ENCODE measurements at places on chromosomes 7 and 10. TPM values are rescaled to one million over a fixed set of nuclear protein-coding genes. Genes with fewer than 3 reads are reported as not detected.

GRCh38 chr7:26369593-26369992 is 77.9 kb downstream of the SNX10 start:
- H3K27me3 ChIP-seq: no peaks in the 10 kb centered on the region
- no peak overlapping the region for H3K4me3 ChIP-seq
- peak; percentile 70 for DNase-seq
- no peak overlapping the region for H3K27ac ChIP-seq
- no peaks in the 10 kb centered on the region for H3K36me3 ChIP-seq

DNA sequence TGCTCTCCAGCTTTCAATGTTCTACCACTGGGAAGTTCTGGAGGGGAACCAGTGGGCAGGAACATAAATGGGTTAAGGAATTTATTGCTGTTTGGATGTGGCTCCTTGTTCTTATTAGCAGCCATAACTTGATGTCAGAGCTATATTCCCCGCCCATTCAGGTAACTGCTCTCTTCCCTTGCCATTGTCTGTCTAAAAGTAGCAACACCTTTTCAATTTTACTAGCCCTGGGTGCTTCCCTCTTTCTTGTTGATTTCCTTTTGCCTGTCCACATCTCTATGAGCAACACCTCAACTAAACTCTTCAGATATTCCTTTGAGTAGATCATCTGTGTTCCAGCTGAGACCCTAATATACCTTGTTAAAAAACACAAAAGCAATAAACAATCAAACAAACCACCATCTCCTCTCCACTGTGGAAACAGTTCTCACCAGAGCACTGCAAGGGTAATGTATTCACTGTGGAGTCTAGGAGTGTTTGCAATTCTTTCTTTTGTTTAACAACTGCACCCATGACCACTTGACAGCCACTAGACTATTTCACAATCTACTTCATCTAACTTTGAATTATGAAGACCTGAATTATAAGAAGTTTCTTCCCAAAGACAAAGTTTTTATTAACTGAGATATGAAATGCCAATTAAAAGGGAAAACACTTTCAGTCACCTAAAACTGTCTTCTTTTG is 436.7 kb downstream of the IPMK start:
- H3K27me3 ChIP-seq: no peaks in the 10 kb centered on the region
- no peaks in the 10 kb centered on the region for H3K36me3 ChIP-seq
- no peak overlapping the region for H3K27ac ChIP-seq
- H3K4me1 ChIP-seq: 0 out of 2 replicates have a peak, but pooled peaks cover 4% of the 10 kb centered on the region

DNA sequence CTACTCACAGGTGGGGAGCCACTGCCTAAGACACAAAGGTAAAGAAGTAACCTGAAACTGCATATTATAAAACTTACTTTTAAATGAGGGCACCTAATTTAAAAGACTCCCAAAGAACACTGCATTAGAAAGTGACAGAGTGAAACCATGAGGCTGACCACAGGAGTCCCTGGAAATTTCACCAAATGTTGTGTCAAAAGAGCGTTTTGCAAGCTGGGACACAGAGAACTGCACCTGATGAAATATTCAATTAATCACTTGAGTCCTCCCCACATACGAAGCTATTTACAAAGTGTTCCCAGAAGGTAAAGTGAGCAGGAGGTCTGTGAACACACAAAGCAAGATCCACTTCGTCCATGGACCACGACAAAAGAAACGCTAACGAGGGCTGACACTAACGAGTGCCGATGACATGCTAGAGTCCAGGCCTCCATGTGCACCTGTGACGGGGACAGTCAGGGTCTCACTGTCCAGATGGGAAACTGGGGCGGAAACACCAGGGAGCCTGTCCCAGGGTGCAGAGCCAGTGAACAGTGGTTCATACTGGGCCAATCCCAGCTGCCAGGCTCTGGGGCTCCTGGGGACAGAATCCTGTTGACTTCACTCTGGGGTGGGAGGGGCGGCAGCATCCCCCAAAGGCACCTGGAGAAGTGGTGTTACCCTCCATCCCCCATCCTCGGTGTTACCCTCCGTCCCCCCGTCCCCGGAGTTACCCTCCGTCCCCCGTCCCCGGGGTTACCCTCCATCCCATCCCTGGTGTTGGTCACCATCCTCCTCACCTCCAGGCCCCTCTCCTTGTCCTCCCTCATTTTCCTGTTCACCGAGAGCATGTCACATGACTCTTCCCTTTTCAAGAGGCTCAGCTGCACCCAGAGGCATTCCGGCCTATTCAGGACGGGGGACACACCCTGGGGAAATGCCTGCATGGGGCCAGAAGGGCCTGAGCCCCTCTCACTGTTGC is 63.4 kb downstream of the DIP2C start:
- H3K4me1 ChIP-seq: peaks cover 12% of the 10 kb centered on the region
- no peaks in the 10 kb centered on the region for H3K27me3 ChIP-seq
- no peak overlapping the region for H3K4me3 ChIP-seq
- no peak for DNase-seq
- H3K27ac ChIP-seq: peak overlapping the region; percentile 78
- H3K36me3 ChIP-seq: no peaks in the 10 kb centered on the region

- H3K4me3 ChIP-seq: peak overlapping the region; percentile 20
- DNase-seq: peak; percentile 34
- H3K27me3 ChIP-seq: no peaks in the 10 kb centered on the region
- H3K4me1 ChIP-seq: peaks cover 48% of the 10 kb centered on the region
- no peaks in the 10 kb centered on the region for H3K36me3 ChIP-seq
Observed at GRCh38 chr7:148847815-148848734, 36.0 kb downstream of the EZH2 start.

DNA sequence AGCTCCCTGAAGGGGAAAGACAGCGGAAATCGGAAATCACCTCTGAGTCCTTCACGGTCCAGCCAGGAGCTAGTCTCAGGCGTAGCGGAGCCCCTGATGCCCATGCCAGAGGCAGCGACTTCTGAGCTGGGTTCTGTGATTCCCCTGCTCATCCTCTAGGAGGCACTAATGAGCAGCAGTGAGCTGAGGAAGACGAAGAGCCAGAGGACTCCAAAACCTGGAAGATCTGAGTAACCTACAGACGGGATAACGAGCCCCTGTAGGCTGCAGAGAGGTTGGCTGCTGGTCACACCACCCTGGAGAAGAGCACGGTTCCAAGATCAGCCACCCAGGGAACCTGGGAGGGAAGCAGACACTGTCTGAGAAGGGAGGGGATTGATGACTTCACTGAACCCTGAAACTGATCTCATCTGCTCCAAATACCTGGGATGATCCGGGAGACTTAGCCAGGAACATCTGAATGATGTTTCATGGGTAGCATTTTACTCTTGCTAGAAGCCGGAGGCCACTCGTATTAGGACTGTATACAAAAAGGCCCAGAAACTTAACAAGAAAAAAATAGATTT is 304.1 kb downstream of the PAXIP1 start:
- no peak for DNase-seq
- no peak overlapping the region for H3K4me3 ChIP-seq
- no peaks in the 10 kb centered on the region for H3K4me1 ChIP-seq
- no peaks in the 10 kb centered on the region for H3K27me3 ChIP-seq
- H3K27ac ChIP-seq: no peak overlapping the region

GRCh38 chr7:133625046-133625445 is 372.2 kb downstream of the EXOC4 start:
- no peaks in the 10 kb centered on the region for H3K4me1 ChIP-seq
- H3K27ac ChIP-seq: no peak overlapping the region
- no peaks in the 10 kb centered on the region for H3K27me3 ChIP-seq
- DNase-seq: no peak

DNA sequence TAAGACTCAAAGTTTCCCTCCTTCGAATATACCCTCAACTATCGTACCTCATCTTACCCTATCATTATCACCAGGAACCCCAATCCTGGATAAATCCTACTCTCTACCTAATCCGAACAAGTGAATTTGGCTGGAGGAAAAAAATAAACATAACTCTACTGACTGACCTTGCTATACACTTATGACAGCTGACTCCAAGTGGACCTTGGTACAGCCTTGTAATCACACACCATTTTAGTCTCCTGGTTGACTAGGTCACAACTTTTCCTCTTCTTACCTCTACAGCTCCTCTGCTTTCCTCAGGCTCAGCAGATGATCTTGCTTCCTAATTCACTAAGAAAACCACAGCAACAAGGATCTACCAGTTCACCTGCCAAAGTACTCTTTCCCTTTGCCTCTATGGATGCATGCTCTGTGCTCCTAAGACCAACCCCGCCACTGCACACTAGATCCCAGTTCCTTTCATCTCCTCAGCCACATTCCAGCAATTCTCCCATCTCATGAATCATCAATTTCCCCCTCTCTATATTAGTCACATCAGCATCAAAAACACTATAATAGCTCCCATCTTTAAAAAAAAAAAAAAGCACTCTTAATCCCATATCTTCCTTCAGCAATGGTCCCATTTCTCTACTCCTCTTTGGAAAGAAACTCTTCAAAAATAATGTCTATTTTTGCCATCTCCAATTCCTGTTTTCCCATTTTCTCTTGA is 35.5 kb downstream of the COA1 start:
- DNase-seq: no peak
- peaks cover 46% of the 10 kb centered on the region for H3K4me1 ChIP-seq
- no peak overlapping the region for H3K27ac ChIP-seq

- H3K4me3 ChIP-seq: no peak overlapping the region
- H3K36me3 ChIP-seq: no peaks in the 10 kb centered on the region
- H3K27me3 ChIP-seq: no peaks in the 10 kb centered on the region
- H3K4me1 ChIP-seq: no peaks in the 10 kb centered on the region
- no peak overlapping the region for H3K27ac ChIP-seq
Observed at GRCh38 chr7:130886438-130887135, 152.6 kb upstream of the KLF14 start.

- H3K4me1 ChIP-seq: peaks cover 13% of the 10 kb centered on the region
- no peak overlapping the region for H3K27ac ChIP-seq
- H3K4me3 ChIP-seq: no peak overlapping the region
- H3K36me3 ChIP-seq: no peaks in the 10 kb centered on the region
- no peaks in the 10 kb centered on the region for H3K27me3 ChIP-seq
Observed at GRCh38 chr10:124648738-124649137, 95.4 kb downstream of the FAM53B start.

DNA sequence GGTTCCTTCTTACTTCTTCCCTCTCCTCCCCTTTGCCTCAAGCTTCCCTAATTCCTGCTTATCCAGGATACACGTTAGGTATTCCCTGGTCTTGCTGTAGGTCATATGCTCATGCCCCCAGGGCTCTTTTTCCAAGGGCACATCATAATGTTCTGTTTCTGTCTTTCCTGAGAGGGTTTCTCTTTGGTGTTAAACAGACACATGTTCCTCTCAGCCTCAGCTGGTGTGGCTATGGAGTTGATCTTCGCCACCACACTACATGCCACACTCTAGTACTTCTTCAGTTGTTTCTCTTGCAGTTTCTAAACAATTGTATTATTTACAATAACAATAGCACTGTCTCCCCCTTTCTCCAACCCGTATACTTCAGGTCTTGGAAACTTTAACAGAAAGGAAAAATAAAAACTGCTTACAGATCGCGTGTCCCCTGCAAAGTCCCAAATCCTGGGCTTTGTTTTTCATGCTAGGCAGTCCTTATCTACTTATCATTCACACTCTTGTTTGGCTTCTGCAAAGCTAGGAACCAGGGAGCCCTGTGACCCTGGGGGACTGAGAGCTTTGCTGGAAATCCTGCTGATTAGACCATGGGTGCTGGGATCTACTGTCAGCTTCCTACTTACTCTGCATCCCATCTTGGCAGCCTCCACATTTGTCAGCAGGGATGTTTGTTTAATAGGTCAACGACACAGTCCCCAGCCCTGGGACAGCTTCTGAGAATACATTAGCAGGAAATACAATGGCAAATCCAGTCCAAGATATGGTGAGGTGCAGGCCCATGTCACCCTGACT is 193.9 kb upstream of the BMPER start:
- H3K4me3 ChIP-seq: no peak overlapping the region
- H3K4me1 ChIP-seq: peaks cover 11% of the 10 kb centered on the region
- H3K27me3 ChIP-seq: no peaks in the 10 kb centered on the region
- no peak overlapping the region for H3K27ac ChIP-seq

GRCh38 chr10:4034907-4035598 is 250.0 kb upstream of the KLF6 start:
- H3K36me3 ChIP-seq: no peaks in the 10 kb centered on the region
- H3K27me3 ChIP-seq: no peaks in the 10 kb centered on the region
- no peak overlapping the region for H3K27ac ChIP-seq
- no peak overlapping the region for H3K4me3 ChIP-seq
- H3K4me1 ChIP-seq: no peaks in the 10 kb centered on the region
- no peak for DNase-seq

- DNase-seq: no peak
- H3K27me3 ChIP-seq: no peaks in the 10 kb centered on the region
- no peak within 1 kb of the TSS for H3K4me3 ChIP-seq
- no peaks in the 10 kb centered on the region for H3K4me1 ChIP-seq
- no peak within 1 kb of the TSS for H3K27ac ChIP-seq
Observed at GRCh38 chr7:116030651-116031276, at the start of gene TFEC. Gene TFEC (minus strand): TSS chr7:116030763. CDS start chr7:115984441, 46,322 bp downstream.

Gene ZNF853
- total RNA-seq: 9.8 TPM

- no peak for DNase-seq
- no peaks in the 10 kb centered on the region for H3K27me3 ChIP-seq
- H3K4me3 ChIP-seq: no peak overlapping the region
- H3K36me3 ChIP-seq: 0 out of 2 replicates have a peak, but pooled peaks cover 4% of the 10 kb centered on the region
Observed at GRCh38 chr7:2950578-2950977, 93.1 kb downstream of the CARD11 start.

Gene SMKR1
- not detected for total RNA-seq

Gene METTL27
- total RNA-seq: 5.9 TPM

GRCh38 chr10:62814756-62815380 is 1.3 kb downstream of the EGR2 start:
- peaks cover 7% of the 10 kb centered on the region for H3K4me1 ChIP-seq
- H3K27me3 ChIP-seq: peaks cover 64% of the 10 kb centered on the region
- peak overlapping the region; percentile 66 for H3K4me3 ChIP-seq
- no peak overlapping the region for H3K27ac ChIP-seq

- H3K36me3 ChIP-seq: no peaks in the 10 kb centered on the region
- no peaks in the 10 kb centered on the region for H3K27me3 ChIP-seq
- peaks cover 9% of the 10 kb centered on the region for H3K4me1 ChIP-seq
- DNase-seq: no peak
- H3K4me3 ChIP-seq: no peak overlapping the region
Observed at GRCh38 chr10:123884351-123884906, 7.2 kb downstream of the CPXM2 start.

GRCh38 chr7:79244482-79244881 is 209.0 kb downstream of the MAGI2 start:
- no peaks in the 10 kb centered on the region for H3K27me3 ChIP-seq
- H3K4me3 ChIP-seq: no peak overlapping the region
- no peak overlapping the region for H3K27ac ChIP-seq
- no peaks in the 10 kb centered on the region for H3K4me1 ChIP-seq
